ENCODE measurements at places on chromosomes 7 and 10.

DNA sequence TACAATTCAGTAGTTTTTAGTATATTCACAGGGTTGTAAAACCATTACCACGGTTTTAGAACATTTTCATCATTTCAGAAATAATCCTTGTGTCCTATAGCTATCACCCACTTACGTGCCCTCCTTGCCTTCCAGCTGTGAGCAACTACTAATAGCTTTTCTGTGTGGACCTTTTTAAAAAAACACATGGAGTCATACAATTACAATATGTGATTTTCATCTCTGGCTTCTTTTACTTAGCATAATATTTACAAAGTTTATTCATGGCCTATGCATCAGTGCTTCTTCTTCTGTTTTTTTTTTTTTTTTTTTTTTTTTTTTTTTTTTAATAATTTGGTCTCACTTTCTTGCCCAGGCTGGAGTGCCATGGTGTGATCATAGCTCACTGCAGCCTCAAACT lies 76.1 kb downstream of the CDK14 start:
- DNase-seq, result no peak

- no peak for DNase-seq
Measured at GRCh38 chr10:76070916-76071315, 639.5 kb downstream of the LRMDA start.

- DNase-seq, result peak; percentile 68
Measured at GRCh38 chr10:58781873-58782488, 269.3 kb downstream of the BICC1 start.

DNA sequence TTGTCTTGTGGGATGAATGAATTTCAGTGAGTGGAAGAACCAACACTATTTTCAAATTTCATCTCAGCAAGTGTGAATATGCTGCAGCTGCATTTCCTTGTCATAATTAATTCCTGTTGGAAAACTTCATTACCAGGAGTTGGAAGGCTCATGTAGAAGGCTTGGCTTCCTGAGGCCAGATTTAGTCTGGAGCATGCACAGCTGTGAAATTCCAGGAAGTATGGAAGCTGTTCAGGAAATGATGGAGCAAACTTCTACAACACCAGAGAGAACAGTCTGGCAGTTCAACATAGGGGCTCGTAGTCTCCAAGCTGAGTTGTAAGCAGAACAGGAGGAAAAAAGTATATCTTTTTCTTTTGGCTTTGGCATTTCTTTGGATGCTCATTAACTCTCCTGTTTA lies 1439.9 kb upstream of the CELF2 start:
- DNase-seq, result no peak

DNA sequence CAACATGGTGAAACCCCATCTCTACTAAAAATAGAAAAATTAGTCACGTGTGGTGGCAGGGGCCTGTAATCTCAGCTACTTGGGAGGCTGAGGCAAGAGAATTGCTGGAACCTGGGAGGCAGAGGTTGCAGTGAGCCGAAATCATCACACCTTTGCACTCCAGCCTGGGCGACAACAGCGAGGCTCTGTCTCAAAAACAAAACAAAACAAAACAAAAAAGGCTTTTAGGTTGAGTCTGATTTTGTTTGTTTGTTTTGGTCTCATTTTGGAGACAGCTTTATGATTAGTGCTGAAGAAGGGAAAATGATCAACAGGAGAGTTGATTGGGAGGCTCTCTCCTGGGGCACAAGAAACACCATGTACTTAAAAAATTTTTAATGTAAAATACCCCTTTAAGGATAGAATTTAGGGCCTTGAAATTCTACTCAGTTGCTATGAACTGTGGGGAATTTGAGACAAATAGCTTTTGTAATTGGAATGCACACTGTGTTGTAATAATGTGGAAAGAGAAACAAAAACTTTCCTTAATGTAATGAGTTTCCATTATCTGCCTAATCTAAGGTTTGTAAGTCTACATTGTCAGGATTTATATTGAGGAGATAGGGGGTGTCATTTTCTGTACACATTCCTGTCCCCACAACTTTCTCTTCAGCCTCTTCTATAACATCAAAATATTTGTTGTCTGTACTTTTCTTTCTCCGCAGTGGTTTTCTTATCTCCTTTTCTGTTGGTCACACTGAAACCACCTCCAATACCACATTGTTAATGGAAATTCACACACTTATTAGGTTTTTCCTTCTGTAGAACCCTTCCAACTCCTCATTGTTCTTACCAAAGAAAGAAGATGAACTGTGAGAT lies 41.3 kb downstream of the ARID5B start:
- DNase-seq, result peak; percentile 59

- peak; percentile 27 for DNase-seq
Measured at GRCh38 chr7:90599892-90600555, 3.9 kb downstream of the CDK14 start.

- DNase-seq, result no peak
Measured at GRCh38 chr7:81003326-81003725, 84.5 kb upstream of the SEMA3C start.

GRCh38 chr7:75796420-75796819 lies 17.2 kb downstream of the CCL24 start:
- no peak for DNase-seq

GRCh38 chr10:227014-227413 lies 91.8 kb downstream of the ZMYND11 start:
- DNase-seq, result peak; percentile 74

DNA sequence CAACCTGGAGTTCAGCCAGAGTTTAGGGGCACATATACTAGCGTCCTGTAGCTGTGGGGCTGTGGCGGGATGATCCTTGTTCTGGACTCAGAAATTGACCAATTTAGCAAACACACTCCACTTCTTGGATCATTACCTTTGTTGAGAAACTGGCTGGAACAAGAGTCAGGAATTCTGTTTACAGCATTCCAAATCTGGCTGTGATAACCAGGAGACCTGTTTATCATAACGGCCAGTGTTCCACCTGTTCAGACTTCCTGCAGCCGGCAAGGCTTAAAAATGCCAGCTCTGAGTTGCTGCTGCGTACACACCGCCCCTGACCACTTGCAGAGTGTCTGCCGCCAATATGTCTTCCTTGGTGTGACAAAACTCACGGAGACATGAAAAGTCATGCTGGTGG lies 64.8 kb downstream of the ARMC3 start:
- DNase-seq, result no peak

DNA sequence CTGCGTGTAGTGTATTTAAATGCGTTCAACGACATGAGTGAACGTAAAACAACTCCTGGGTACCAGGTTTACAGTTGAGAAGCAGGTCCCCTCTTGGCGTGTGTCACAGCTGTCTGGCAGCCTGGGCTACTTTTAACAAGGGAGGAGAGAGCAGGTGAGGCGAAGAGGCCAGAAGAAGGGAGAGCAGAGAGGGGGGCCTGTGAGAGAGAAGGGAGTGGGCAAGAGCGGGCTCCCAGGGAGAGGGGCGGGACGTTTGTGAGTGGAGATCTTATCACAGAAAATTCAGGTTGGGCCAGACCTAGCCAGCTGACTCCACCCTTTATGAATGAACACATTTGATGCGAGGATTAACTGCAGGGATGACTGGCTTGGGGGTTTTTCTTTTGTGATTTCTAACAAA lies 154.0 kb downstream of the CAMK1D start:
- no peak for DNase-seq

GRCh38 chr7:152313217-152313616 lies 122.6 kb downstream of the KMT2C start:
- no peak for DNase-seq

- no peak for DNase-seq
Measured at GRCh38 chr7:140829720-140830119, 95.0 kb downstream of the BRAF start.

DNA sequence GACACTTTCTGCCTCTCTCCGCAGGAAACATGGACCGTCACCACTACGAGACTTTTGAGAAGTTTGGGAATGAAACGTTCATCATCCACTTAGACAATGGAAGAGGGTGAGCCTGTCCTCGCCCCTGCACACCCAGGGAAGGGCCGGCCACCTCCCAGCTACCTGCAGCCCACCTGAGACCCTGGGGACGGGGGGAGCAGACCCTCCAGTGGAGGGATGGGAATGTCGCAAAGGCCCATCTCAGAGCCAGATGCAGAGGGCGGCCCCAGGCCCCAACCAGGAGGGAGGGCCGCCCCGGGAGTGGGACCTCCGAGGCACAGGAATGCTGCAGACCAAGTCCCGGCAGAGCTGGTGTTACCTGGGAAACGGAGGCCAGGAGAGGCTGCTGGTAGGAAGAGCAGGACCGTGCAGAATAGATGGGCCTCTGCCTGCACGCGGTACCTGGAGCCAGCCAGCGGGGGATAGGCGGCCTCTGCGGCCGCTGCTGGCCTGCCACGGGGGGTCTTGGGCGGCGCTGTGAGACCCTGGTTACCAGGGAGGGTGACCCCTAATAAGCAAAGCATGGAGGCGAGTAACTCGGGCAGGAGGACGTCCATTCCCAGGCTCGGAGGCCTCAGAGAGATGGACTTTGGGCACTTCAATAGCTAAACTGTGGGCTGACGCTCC lies 32.9 kb upstream of the FOXL3 start:
- no peak for DNase-seq

- no peak for DNase-seq
Measured at GRCh38 chr10:62024026-62024701, 122.7 kb downstream of the ARID5B start.

DNA sequence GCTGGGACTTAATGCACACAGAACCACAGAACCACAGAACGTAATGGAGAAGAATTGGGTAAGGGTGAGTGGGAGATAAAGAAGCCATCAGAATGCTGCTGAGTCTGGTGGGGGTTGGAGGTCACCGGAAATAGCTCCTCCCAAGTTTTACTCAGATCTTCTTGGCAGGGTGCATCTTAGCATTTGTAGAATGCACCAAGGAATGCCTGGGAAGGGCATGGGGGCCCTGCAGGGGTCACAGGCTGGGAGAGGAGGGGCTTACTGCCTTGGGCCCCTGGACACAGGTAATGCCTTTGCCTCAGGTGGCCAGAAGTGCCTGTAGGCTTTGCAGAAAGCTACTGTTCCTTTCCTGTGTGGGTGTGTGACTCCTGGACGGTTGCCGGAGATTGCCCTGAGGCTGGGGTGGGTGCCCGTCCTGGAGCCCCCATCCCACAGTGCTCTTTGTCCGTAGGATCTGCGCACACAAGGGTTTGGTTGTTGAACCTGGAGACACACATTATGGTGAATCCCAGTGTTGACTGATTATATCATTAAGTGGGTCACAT lies 55.1 kb downstream of the MGMT start:
- no peak for DNase-seq

- peak; percentile 24 for DNase-seq
Measured at GRCh38 chr10:113616244-113617074, 47.4 kb downstream of the NRAP start.

GRCh38 chr10:6497620-6498019 lies 82.5 kb downstream of the PRKCQ start:
- DNase-seq, result no peak

- no peak for DNase-seq
Measured at GRCh38 chr7:148304456-148304855, 286.1 kb upstream of the C7orf33 start.

GRCh38 chr7:51785171-51785570 lies 468.6 kb upstream of the COBL start:
- DNase-seq, result no peak

GRCh38 chr7:132654150-132654549 lies 77.9 kb upstream of the PLXNA4 start:
- DNase-seq, result no peak

GRCh38 chr7:98997846-98998245 lies 119.5 kb downstream of the TRRAP start:
- peak; percentile 28 for DNase-seq

GRCh38 chr10:100024748-100025147 lies 15.0 kb upstream of the DNMBP start:
- no peak for DNase-seq

DNA sequence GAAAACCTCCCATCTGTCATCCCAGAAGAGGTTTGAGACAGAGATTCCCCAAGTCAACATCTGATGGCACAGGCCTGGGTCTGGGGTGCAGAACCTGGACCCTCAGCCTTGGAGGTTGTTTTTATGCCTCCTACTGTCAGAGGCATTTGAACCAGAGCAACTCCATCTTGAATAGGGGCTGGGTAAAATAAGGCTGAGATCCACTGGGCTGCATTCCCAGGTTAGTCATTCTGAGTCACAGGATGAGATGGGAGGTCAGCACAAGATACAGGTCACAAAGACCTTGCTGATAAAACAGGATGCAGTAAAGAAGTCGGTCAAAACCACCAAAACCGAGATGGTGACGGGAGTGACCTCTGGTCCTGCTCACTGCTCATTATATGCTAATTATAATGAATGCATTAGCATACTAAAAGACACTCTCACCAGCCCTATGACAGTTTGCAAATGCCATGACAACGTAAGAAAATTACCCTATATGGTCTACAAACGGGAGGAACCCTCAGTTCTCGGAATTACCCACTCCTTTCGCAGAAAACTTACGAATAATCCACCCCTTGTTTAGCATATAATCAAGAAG lies 92.0 kb downstream of the ITGA8 start:
- peak; percentile 58 for DNase-seq

DNA sequence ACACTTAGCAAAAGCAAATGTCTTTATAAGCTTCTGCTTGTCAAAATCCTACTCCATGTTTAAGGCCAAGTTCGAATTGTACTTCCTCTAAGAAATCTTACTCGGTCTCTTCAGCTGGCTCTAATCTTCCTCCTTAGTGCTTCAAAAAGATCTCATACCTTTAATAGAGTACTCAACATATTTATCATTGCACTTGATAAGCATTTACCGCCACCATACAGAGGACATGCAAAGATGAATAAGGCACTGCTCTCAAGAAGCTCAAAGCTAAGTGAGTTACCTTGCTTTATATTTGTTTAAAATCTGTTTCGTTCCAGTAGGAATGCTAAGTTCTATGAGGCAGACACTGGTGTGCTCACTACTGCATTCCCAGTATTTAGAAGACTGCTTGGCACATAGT lies 61.9 kb upstream of the DNAJB12 start:
- no peak for DNase-seq

DNA sequence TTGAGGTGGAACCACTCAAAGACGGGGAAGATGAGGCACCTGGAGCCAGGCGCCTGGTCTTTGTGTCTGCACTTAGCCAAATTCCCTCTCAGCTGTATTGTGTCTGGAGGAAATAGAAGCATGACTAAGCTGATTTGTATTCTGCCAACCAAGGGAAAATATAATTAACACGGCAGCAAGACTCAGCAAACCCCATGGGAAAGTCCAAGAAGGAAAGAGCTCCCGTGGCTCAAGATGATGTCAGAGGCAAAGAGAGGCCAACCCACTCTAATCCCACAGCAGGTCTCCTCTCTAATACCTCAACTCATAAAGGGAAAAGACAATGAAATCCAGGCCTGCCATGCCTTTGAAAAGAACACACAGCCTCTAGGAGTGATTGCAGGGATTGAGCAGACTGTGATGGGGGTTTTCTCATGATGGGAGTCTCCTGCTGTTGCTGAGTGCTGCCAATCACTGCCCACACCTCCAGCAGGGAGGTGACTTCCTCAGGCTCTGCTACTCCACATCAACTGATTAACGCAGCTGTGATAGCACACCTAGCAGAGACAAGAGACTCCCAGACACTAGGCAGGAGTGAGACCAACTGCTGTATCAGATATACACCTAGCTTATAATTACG lies 255.5 kb upstream of the C7orf33 start:
- peak; percentile 80 for DNase-seq

GRCh38 chr10:118106426-118106825 lies 59.7 kb upstream of the RAB11FIP2 start:
- peak; percentile 41 for DNase-seq

- DNase-seq, result no peak
Measured at GRCh38 chr10:42883993-42884983, 101.7 kb downstream of the BMS1 start.

- DNase-seq, result no peak
Measured at GRCh38 chr7:35820858-35821257, 20.0 kb downstream of the SEPTIN7 start.

Data from fibroblast of mammary gland (primary cell).